Stomach (tissue), 19 donors: ENCODE measurements at places on chromosomes 3 and 15. TPM values are rescaled to one million over a fixed set of nuclear protein-coding genes. Genes with fewer than 3 reads are reported as not detected.
A peak's percentile ranks its signal among the peaks of the same experiment; 100 is the strongest.

EFHB gene
- not detected for total RNA-seq

LPP gene
- 885 TPM for total RNA-seq

PLA2G4E gene
- total RNA-seq: not detected

ALCAM gene
- 82.3 TPM for total RNA-seq

CCR9 gene
- total RNA-seq: not detected

CYP8B1 gene
- not detected for total RNA-seq

DTWD1 gene
- 2.9 TPM for total RNA-seq

ERC2 gene
- 0.87 TPM for total RNA-seq

GRCh38 chr3:189907803-189908202 lies 212.9 kb downstream of the P3H2 start:
- no peak for DNase-seq

- DNase-seq: no peak
Observed at GRCh38 chr3:66041116-66041515, 2.4 kb upstream of the MAGI1 start.

DNA sequence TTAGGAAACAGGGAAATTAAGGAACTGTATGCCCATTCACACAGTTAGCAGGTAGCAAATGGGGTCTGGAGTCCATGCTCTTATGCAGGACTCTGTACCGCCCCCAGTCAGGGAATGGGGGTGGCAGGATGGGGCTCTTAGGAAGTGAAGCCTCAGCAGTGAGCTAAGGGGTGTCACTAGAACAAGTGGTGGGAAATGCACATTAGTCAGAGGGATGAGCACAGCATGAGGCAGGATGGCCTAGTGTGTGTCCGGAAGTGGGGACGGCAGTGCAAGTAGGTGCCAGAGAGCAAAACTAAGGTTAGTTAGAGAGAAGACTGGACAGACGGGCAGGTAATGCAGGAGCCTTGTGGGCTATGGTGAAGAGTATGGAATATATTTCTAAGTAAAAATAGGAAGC lies 60.7 kb downstream of the ST3GAL6 start:
- no peak for DNase-seq

GRCh38 chr15:34969340-34970097 lies at the start of gene AQR:
TSS of gene AQR (minus strand) at chr15:34969742. CDS start at chr15:34969613, 129 bp downstream.
- peak; percentile 98 for DNase-seq

GRCh38 chr3:138941259-138941885 lies 5.6 kb downstream of the FOXL2 start:
- DNase-seq: no peak

- DNase-seq: no peak
Observed at GRCh38 chr3:116264546-116265319, 180.6 kb downstream of the LSAMP start.

- DNase-seq: no peak
Observed at GRCh38 chr3:85074003-85074402, 115.2 kb downstream of the CADM2 start.

GRCh38 chr3:190239325-190239724 lies 82.9 kb downstream of the CLDN1 start:
- no peak for DNase-seq

DNA sequence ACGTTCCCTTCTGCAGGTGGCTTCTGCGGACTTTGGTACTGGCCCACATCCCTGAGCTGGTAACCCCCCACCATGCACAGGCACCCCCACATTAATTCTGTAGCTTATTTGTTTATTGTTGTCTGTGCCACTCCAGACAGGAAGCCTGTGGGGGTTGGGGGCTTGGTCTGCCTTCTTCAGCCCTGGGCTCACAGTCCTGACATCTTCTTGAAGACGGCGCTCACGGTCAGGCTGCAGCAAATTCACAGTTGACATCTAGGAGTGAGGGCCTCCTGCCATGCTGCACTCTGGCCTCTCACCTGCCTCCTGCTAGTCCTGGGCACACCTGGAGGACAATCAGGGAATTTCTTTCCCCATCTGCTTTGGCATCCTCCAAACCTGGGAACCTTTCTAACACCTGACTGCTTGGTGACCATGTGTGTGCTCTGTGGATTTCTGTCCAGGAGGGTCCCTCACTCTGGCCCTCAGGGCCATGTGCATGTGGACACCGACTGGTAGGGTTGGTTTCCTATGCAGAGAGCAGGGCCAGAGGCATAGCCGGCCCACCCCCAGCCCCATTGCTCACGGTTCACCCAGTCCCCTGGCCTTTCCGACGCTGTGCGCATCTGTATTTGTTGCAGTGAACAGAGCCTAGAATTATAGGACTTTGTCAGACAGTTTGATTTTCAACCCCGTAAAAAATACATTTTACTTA lies 68.8 kb downstream of the APBA2 start:
- DNase-seq: no peak
